ENCODE measurements at places on chromosomes 1 and 21.

GRCh38 chr1:231020139-231020601 lies 19.9 kb downstream of the FAM89A start:
- peak; percentile 24 for DNase-seq

DNA sequence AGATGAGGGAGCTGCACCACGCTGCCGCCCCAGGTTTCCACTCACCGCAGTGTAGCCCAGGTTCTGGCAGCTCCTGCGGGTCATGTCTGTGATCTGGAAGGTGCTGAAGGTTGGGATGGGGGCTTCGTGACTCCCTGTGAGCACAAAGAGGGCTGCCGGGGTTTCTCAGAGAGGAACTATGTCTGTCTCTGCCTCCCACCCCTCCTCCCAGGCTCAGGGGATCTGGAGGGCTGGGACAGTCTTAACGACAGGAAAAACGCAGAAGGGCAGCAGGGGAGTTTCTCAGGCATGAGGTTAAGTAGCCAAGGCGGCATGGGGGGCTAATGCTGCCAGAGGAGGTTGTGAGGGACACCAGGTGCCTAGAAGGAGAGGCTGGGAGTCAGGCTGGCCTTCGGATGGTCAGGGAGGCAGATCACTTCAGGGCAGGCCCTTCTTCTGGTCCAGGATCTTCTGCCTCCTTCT lies 656 bp downstream of the SH2D2A start:
- DNase-seq: no peak

DNA sequence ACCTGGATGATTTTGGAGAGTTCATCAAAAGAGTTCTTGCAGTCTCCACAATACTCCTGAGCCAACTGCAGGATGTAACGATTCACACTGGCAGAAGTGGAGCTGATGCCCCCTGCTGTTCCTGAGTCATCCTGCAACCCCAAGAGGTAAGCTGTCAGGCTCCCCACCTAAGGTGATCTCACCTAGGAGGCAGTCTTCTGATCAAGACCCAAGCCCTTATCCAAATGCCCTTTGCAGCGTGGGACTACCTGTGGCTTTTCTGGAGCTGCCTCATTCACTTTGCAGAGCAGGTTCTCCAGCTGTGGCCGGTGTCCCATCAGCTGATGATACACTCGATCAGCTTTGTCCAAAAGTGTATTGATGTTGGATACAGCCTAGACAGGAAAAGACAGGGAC lies 96.4 kb downstream of the UBR4 start:
- no peak for DNase-seq

GRCh38 chr21:21029164-21029563 lies 31.0 kb downstream of the NCAM2 start:
- DNase-seq: peak; percentile 98

GRCh38 chr1:58699011-58699762 lies 675 bp downstream of the MYSM1 start:
- no peak for DNase-seq

GRCh38 chr1:178633056-178633455 lies 92.0 kb upstream of the RALGPS2 start:
- DNase-seq: no peak

GRCh38 chr1:204417074-204417997 lies 5.7 kb upstream of the PPP1R15B start:
- peak; percentile 83 for DNase-seq

DNA sequence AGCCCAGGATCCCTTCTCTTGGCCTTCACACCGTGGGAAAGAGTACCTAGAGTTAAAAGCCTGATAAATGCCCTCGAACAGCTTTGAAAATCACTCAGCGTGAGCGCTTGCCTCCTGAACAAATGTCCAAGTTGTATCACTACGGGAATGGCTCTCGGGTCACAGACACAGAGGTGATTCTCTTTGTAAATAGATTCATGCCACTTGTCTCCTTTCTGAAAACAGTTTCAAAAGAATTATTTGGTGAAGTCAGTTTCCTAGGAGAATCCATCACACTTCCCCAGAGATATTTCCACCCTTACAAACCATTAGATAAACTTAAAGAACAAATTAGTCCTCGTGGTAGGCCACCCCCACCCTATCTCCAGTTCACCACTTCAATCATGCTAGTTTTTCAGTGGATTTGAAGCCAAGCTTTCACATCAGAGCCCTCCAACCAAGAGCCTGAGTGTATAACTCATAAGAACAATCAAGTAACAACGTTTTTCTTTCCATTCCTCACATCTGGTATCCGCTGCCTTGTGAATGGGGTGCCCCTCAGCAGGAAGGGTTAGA lies 132.9 kb downstream of the SLC30A10 start:
- DNase-seq: no peak

- DNase-seq: no peak
Measured at GRCh38 chr1:238674316-238674715, 712.1 kb upstream of the CHRM3 start.

- DNase-seq: no peak
Measured at GRCh38 chr1:30548294-30548693, 175.1 kb downstream of the MATN1 start.

- DNase-seq: no peak
Measured at GRCh38 chr1:111725192-111725591, 14.0 kb downstream of the INKA2 start.

DNA sequence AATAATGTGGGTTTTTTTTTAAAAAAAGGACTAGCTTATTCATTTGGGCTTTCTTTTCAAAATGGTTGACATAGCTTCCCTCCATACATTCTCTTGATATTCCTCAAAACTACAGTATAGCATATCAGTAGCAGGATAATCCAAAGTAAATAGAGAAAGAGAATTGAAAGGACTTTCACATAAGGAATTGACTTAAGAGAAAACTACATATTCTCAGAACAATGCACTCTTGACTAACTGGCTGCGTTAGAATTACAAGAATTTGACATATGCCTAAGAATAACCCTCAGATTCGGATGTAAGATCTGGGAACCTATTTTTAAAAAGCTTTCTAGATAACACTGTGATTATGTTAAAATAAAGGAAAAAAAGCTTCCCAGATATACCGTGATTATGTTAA lies 3.1 kb downstream of the PRKAB2 start:
- DNase-seq: no peak

GRCh38 chr1:230348386-230349019 lies 77.6 kb downstream of the PGBD5 start:
- no peak for DNase-seq

DNA sequence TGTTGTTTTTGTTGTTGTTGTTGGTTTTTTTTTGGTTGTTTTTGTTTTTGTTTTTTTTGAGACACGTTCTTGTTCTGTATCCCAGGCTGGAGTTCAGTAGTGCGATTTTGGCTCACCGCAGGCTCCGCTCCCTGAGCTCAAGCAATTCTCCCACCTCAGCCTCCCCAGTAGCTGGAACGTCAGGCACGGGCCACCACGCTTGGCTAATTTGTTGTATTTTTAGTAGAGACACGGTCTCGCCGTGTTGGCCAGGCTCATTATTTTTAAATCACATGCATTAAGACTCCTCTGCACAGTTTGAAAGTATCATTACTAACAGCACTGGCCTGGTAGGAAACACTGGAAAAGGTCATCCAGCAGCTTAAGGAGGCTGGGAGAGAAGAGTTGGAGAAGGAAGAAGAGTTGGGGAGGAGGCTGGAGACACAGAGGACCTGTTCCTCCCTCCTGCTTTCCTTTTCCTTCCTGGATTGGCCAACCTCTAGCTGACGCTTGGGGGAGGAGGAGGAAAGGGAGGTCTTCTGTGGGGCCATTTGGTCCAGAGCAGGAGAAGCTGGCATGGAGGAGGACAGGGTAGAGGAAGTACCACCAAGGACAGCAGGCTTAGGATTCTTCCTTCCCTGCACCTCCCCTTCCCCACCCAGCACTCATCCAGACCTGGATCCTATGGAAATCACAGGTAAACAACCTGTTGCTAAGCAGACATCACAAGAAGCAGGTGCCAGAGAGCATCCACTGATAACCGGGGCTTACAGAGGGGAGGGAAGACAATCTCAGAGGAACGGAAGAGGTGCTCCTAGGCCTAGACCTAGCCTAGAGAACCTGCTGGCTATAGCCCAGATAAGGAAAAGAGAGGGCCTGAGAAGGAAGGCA lies 71.9 kb upstream of the GOLT1A start:
- no peak for DNase-seq

DNA sequence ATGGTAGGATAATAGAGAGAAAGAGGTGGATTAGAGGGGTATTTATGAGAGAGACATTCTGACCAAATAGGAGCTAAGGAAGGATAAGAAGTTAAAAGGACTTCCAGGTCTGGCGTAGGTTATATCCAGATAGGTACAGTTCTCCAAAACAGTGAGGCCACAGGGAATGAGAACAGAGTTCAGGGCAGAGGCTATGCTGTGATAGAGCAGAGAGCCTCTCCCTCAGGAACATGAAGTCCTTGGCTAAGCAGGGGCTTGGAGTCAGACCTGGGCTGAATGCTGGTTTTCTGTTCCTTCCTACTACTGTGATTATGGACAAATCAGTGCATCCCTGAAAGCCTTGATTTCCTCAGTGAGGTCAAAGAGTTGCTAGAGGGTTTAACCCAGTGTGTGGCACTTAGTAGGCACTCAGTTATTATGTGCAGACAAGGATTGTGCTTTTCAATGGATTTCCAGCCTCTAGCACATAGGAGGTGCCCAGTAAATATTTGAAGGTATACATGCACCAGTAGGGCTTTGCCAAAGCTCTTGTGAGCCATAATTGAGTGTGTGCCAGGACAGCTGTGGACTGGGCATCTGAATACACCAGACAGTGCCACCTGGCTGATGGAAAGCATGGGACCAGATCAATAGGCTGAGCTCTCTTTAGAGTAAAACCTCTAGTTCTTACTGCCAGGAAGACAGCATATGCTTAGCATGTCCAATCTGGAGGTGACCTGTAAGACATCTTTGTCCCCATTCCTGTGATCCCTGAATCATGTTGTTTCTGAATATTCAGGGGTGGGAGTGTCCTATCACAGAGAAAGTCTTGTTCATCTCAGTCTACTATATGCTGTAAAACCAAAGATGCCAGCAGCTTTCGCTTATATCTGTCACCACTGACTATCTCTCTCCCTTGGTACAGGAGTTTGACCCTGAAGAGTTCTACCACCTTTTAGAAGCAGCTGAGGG lies 111.1 kb downstream of the PIK3R3 start:
- no peak for DNase-seq

DNA sequence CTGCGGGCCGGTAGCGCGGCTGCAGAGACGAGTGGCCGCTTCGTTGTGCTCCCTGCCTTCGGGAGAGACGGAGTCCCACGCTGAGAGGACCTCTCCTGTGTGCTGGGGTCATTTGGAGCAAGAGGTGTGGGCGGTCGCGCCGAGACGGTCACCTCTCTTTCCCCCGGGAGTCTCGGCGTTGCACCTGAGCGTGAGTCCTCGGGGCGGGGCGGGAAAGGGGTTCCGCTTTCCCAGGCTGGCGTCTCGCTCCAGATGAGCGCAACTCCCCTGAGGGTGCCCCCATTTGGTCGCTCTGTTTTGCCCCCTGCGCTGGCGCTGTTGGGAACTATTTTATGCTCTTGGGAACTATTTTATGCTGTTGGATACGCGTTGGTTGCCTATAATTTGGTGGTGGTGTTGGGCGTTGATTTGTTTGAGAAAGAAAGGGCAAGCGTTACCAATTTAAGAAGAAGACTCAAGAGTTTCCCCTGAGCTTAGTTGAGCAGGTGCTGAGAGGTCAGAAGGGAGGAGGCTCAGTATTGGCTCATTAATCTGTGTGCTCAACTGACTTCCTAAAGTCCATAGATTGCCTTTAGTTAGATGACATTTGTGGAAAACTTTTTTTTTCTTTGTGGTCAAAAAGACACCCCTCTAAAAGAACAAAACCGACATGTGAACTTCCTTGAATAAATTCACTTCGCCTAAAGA lies 683 bp downstream of the LRRC8B start:
- DNase-seq: peak; percentile 27

- no peak for DNase-seq
Measured at GRCh38 chr1:37722181-37723071, 30.1 kb downstream of the CDCA8 start.

DNA sequence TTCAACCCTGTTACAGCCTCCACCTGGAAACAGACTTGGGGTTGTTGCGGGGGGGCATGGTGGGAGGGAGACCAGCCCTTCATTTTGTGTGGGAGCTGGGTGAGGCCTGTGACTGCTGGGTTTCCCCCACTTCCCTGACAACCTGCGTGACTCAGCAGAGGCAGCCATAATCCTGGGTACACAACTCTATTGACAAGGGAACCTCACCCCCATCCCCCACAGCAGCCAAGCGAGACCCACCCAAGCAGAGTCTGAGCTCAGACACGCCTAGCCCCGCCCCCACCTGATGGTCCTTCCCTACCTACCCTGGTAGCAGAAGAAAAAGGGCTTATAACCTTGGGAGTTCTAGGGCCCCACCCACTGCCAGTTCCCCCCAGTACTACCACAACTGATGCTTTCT lies 8.0 kb upstream of the CCDC190 start:
- no peak for DNase-seq

DNA sequence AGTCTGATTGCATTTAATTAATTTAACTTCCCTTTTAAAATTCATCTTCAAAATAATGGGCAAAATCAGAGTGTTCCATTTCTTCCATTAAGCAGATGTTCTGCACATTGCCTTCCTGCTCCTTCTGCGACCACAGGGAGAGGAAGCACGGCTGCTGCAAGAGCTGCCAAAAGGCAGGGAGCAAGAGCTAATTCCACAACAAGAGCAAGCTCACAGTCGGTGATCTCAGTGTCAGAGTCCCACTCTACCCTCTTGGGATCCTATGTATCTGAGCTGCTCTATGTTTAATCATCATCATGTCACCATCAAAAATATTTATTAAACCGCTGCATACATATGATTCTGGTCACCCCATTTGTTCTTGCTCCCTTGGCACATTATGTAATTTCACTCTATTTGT lies 255.3 kb upstream of the CAMK1G start:
- no peak for DNase-seq

- DNase-seq: no peak
Measured at GRCh38 chr1:229716704-229717103, 90.7 kb downstream of the URB2 start.

DNA sequence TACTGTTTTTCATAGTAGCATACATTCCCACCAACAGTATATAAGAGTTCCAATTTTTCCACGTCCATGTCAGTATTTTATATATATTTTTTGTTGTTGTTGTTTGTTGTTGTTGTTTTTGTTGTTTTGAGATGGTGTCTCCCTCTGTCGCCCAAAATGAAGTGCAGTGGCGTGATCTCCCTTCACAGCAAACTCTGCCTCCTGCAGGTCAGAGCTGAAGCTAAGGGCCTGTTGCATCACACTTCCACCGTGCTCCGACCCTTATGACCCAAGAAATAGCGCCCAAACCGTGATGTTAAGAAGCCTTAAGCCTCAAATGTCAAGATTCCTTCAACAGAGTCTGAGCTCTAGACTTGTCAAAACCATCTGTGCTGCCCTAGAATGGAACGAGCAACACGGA lies 2032.3 kb downstream of the MRPL39 start:
- DNase-seq: no peak

DNA sequence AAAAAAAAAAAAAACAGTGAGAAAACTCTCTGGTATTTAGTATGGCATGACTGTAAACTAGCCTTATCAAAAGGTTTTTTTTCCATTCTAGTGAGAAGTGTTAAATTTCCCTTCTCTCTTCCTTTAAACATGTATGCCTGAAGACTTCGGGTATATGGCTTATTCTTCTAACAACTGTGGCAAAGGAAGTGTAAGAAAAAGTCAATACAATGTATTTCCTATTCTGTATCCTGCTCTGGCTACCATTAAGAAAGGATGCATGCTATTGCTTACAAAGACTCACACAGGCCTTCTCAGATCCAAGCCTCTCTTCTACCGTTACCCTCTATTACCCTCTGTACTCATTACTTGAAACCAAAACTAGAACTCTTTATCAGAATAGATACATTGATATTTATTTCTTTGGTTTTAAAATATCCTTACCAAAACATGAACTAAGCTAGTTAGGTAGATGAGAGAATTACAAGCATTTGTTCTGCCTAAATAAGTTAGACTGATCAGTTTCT lies 8.4 kb downstream of the CEPT1 start:
- DNase-seq: no peak
